ENCODE measurements at places on chromosomes 2 and 18.
A peak's percentile ranks its signal among the peaks of the same experiment; 100 is the strongest.

DNA sequence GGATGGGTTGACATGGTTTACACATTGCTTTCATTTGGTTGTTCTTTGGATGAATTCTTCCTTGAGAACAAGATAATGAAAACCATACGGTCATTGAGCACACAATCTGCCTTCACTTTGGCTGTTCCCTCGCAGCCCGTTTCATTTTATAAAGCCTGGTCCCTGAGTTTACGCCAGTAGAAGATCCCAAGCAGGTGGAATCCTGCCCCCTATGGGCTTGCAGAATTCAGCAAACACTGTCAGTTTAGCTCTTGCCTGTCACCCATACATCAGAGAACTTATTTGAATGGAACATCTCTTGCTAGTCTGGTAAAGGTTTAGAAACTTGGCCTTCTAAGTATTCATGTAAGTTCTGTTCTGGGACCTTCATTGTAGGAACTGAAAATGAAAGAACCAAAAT is 666.4 kb upstream of the ZEB2 start:
- no peak for DNase-seq

GRCh38 chr18:6733758-6734157 is 4.2 kb downstream of the ARHGAP28 start:
- DNase-seq = no peak

DNA sequence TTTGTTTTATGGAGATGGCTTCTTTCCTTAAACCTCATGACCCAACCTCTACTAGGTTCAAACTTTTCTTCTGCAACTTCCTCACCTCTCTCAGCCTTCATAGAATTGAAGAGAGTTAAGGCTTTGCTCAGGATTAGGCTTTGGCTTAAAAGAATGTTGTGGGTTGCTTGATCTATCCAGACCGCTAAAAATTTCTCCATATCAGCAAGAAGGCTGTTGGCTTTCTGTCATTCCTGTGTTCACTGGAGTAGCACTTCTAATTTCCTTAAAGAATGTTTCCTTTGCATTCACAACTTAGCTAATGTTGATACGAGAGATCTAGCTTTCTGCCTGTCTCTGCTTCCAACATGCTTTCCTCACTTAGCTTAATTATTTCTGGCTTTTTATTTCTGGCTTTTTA is 58.1 kb upstream of the KYNU start:
- DNase-seq = no peak

DNA sequence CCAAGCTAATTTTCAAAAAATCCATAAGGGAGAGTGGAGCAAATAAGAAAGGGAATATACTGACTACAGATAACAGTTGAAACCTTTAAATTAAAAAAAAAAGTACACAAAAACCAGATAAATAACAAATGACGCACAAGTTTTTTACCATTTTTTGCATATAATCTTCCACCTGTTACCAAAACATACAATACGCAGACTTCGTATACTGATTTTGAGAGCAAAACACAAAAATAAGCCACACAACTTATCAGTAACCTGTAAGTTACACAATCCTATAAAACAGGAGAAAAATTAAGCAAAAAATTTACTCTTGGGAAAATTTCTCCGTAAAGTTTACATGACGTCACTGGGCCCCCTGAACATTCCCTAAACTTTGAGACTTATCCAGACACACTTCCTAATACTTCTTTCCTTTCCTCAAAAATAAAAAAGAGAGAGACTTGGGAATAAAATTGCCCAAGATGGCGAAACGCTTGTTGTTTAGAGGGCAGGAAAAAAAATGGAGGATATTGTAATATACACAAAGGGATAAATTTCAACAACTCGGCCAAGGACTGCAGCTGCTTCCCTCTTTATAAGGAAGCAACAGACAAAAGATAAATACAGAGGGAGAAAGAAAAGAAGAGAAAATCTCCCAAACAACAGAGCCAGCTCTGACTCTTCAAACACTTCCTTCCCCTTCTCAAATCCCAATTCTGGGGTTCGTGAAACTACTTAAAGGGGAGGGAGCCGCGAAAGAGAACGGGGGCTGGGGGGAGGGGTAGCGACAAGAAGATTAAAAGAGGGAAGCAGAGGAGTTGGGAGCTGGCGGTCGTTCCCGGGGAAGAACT is 1.6 kb downstream of the BAZ2B start:
- DNase-seq = peak; percentile 51

DNA sequence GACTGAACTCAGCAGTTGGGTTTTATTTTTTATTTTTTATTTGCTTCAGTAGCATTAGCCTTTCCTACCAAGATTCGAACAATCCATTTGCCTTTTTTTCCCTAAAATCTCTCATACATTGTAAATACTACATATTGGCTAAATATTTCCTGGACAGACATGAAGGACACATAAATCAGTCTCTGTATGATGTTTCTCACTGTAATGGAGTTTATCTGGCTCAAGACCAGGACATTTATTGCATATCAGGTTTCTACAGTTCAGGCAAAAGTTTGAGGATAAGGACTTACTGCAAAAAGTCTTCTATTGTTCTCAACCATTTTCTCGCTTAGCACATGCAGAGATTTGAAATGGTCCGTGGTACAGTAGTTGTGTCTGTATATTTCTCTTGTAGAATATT is 3.3 kb downstream of the CLUL1 start:
- DNase-seq = no peak

- no peak for DNase-seq
Observed at GRCh38 chr18:46431522-46432171, 225.4 kb downstream of the LOXHD1 start.

Data from pulmonary artery endothelial cell (primary cell).